Stimulated activated CD8-positive, alpha-beta memory T cell treated with anti-CD3 and anti-CD28 coated beads, Interleukin-7, amount 100 ng/mL, for 24 hours (primary cell): ENCODE measurements at places on chromosomes 1 and 21.
A peak's percentile ranks its signal among the peaks of the same experiment; 100 is the strongest.

DNA sequence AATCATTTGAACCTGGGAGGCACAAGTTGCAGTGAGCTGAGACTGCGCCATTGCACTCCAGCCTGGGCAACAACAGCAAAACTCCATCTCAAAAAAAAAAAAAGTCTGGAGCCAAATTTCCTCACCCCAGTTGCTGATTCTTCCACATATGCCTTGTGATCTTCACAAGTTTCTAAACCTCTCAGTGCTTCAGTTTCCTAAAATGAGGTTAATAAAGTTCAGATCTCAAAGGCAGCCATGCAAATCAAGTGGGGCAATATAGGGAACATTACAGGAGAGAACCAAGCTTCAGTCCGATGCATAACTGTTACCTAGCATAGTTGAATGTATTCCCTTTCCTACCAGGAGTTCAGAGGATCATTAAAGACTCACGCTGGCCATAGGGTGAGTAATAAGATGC is 4.8 kb downstream of the ITLN1 start:
- DNase-seq, result no peak

- no peak for DNase-seq
Observed at GRCh38 chr21:34942911-34943310, 106.2 kb downstream of the RUNX1 start.

DNA sequence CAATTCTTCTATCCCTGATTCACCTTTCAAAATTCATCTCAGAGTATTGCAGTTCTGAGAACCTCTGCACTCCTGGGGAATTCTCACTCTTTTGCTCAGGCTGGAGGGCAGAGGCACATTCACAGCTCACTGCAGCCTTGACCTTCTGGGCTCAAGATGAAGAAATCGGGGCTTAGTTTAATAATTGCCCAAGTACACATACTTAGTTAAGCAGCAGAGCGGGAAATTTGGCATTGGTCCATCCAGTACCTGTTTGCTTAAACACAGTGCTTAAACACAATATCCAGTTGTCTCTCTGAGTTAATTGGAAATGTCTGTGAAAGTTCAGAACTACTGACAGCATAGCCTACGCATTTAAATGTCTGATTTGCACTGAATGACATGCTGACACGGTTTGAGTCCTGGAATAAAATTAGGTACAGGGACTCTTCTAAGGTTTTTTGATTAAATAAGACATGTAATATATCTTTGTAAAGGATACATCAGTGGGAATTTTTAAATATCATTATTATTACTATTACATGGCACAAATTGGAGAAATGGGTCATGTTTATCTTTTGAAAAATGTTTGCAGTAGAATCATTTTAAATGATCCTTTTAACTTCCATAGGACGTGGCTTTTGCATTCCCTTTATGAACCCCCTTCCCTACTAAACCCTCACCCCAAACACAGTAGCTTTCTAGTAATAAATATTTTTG is 337.4 kb downstream of the SRGAP2C start:
- DNase-seq, result no peak

DNA sequence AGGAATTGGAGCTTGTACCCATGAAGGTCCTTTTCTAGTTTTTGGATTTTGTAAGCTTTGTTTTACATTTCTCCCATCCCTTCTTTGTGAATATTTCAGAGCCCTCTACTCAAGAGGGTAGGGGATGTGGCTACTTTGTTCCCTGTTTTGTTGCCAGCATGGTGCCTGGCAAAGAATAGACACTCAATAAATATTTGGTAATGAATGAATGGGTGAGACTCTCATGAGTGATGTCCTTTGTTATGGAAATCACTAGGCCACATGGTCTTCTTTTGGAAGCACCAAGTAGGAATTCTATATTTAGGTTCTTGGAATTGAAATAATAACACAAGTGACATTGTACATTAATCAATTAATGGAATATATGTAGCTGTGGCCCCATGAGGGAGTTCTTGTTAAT is 26.8 kb upstream of the ATP5PO start:
- no peak for DNase-seq

GRCh38 chr21:39529026-39529425 is 77.3 kb downstream of the SH3BGR start:
- no peak for DNase-seq

GRCh38 chr1:164559342-164560051 is 513 bp downstream of the PBX1 start:
- no peak for DNase-seq

GRCh38 chr1:89865498-89866382 is 44.9 kb downstream of the LRRC8D start:
- DNase-seq, result no peak

DNA sequence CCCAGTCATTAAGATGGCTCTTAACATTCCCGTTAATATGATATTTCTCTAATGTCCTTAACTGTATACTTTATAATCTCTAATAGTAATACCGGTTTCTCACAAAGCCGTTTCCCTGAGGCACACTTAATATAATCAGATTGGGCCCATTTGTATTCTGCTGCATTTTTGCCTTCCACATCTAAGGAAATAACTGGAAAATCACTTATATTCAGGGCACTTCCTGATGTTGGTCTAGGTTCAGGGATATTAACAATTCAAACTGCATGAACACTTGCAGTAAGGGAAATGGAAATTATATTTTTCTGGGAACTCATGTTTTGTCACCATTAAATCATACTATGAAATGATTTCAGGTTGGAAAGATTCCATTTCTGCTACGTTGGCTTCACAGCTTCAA is 119.8 kb downstream of the TPR start:
- no peak for DNase-seq

DNA sequence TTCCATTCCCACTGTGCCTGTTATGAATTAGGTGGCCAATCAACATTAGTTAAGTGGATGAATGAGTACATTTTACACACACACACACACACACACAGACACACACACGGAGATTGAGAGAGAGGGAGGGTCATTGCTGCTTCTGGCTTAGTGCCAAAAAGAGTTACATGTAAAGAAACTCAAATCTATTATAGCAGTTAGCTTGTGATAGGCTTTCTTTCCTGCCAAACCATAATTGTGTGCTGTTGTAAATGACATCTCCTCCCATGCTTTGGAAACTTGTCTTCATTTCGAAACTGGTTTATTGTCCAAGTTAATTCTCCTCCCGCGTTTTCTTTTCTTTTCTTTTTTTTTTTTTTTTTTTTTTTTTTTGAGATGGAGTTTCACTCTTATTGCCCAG is 1.4 kb upstream of the MT1HL1 start:
- DNase-seq, result no peak

DNA sequence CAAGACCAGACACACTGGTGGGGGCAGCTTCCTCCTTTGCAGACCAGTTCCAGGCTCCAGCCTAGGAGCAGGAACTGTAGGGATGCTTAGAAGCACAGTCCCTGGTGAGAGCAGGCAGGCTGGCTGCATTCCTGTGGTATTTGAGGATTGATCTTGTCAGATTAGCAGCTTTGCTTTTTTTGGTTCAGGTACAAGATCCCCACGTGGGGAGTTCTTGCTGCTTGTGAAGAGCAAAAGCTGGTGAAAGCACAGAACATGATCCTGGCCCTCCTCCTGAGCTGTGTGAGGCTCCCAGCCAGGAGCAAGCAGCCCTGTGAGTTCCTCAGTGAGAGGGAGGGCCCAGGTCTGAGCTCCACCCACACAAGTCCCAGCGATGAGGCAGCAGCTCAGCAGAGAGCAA is 75.3 kb upstream of the ARTN start:
- DNase-seq, result no peak

- DNase-seq, result no peak
Observed at GRCh38 chr1:70442490-70442889, 31.4 kb downstream of the CTH start.

GRCh38 chr1:58879464-58879863 is 95.6 kb upstream of the JUN start:
- no peak for DNase-seq

DNA sequence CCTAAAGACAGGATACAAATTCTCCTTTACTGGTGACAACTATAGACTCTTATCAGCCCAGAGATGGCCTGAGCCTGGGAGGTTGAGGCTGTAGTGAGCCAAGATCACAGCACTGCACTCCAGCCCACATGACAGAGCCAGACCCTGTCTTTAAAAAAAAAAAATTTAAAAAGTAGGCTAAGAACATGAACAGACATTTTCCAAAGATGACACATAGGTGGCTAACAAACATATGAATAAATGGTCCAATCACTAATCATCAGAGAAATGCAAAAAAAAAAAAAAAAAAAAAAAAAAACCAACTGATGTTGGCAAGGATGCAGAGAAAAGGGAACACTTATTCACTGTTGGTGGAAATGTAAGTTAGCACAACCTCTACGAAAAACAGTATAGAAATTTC is 65.0 kb downstream of the TOR3A start:
- DNase-seq, result no peak

DNA sequence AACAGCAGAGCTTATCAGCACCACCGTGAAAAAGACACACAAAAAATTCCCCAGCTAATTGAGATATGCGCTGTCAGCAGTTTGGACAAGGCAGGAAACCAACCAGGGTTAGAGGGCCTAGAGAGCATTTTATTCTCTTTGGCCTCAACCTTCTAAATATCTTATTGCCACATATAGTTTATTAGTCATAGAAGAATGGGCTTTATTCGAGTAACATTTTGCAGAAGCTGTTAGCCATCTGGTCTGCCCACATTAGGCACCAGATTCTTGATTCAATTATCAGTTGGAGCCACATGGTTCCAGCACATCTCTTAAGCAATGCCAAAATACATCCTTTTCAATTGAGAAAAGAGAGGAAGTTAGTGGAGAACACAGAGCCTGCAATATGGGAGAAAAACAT is 109.9 kb upstream of the CXADR start:
- no peak for DNase-seq

- no peak for DNase-seq
Observed at GRCh38 chr21:33133892-33134291, 64.0 kb downstream of the OLIG1 start.

- no peak for DNase-seq
Observed at GRCh38 chr21:44868707-44869106, 4.8 kb downstream of the PTTG1IP start.

DNA sequence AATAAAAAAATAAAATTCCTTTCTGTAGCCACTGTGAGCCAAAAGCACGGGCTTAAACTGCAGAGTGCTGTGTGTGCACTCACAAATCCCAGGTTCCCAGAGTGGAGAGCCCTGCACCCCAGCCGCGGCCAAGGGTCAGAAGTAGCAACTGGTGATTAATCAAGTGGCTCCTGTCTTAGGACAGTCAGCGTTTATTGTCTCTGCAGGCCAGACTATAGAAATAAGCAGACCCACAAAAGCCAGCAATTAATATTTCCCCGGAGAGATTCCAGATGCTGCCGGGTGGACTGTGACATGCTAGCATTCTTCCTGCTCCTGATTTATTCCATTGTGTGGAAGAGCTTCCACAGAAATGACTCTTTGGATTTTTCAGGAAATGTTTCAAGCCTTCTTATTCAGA is 412.2 kb downstream of the KIF26B start:
- DNase-seq, result no peak

DNA sequence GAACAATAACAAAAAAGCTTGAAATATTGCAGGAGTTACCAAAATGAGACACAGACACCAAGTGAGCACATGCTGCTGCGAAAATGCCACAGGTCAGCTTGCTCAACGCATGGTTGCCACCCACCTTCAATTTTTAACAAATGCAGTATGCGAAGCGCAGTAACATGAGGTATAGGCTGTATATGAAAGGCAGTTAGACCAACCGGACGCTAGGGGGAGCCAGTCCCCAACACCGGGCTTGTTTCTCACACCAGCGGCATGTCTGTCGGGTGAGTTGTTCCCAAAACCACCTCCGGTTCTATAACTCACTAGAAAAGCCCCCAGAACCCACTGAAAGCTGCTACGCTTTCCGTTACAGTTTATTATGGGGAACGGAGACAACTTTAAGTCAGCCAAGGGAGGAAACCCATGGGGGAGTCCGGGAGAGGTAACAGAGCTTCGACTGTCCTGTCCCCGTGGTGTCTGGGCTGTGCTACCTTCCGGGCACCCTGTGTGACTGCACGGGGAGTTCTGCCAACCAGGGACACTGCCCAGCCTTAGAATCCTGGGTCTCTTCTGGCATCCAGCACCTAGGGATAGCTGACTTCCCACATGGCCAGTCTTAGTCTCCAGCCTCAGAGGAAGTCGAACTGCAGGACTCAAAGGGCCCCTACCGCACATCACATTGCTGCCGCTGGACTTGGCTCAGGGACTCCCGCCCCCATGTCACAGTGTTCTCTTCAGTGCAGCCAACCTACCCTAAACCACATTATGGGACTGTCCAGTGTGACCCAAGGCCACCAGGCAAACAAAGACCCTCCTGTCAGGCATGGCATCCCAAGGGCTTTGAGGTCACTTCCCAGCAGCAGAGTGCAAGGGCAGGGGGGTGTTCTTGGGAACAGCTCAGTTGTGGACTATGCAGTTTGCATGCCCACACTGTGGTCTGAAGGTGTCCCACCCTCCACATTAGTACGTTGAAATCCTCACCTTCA is 14.0 kb downstream of the RNF187 start:
- DNase-seq, result peak; percentile 82

GRCh38 chr1:27496604-27497155 is 6.7 kb upstream of the WASF2 start:
- no peak for DNase-seq

- DNase-seq, result no peak
Observed at GRCh38 chr1:227546059-227546458, 17.3 kb upstream of the ZNF678 start.

DNA sequence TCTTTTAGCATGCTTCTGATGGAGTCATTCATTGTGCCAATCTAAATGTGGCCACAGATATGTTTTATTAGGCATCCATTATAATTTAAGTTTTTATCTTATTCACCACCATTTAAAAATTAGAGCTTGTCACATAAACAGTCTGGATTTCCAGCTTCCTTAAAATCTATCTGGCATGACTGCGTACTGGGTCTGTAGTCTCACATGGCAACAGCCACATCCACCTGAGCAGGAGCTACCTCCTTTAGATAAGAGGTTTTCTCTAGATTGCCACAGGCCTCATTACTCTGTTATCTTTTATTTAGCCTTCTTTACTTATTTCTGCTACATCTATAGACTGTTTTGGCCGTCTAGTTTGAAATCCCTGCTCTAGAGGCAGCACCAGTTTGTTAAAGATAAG is 29.1 kb downstream of the B3GALT2 start:
- DNase-seq, result no peak

GRCh38 chr1:58584082-58584895 is 7.2 kb upstream of the TACSTD2 start:
- no peak for DNase-seq
